ENCODE measurements at places on chromosomes 7 and 10.

DNA sequence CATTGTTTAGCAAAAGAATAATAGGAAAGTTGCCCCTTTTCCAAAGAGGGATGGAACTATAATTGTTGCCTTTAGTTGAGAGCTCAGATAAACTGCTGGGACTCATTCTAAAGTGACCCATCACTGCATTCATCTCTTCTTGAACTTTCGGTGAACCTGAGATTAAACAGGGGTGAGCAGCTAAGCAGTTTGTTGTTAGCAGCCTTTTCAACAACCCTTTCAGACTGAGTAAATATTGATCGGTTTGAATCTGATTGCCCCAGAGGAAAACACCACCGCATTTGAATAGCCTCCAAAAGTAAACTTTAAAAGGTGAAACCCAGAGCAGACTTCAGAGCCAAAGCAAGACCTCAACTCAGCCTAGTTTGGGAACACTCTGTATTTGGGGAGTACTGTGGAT, 4.7 kb downstream of the HOXA1 start:
- DNase-seq: no peak

DNA sequence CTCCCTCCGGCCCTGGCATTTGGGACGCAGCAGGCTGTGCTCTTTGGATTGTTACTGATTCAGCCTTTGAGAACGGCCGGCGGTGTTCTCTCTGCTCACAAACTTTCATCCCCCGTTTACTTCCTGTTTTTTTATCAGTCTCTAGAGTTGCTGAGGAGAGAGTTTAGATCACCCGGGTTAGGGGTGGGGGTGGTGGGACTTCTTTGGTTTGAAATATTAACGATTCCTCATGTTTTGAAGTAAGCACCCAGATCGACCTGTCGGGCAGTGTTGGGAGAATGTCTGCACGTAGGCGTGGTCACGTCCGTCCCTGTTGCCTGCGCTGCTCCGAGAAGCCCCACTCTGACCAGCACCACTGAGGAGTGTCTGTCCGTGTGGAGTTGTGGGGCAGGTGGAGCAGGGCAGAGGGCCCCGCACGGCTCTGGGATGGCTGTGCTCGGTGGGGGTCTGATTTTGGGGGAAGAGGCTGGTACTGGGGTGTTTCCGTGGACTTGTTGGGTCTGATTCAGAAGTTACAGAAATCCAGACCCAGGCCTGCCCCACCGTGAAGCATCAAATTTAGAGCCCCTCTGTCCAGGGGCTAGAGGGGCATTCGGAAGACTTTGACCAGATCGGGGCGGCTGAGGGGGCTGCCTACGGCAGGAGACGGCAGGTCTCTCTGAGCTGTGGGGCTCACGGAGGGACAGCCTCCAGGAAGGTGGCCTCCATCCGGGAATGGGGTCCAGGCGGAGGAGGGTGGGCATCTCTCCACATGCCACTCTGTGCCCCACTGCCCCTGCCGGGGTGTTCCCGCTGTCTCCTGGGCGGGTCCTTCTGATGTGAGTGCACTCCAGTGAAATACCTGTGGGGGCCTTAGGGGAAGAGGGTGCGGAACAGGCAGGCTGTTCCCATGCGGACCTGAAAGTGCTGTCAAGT, 7.4 kb downstream of the INPP5A start:
- no peak for DNase-seq

GRCh38 chr7:5591278-5591874, 167.7 kb upstream of the TNRC18 start:
- DNase-seq: no peak

- DNase-seq: no peak
Measured at GRCh38 chr7:105602325-105603305, 21.3 kb upstream of the EFCAB10 start.

GRCh38 chr7:151408839-151409666, 785 bp downstream of the WDR86 start:
- DNase-seq: peak; percentile 13

DNA sequence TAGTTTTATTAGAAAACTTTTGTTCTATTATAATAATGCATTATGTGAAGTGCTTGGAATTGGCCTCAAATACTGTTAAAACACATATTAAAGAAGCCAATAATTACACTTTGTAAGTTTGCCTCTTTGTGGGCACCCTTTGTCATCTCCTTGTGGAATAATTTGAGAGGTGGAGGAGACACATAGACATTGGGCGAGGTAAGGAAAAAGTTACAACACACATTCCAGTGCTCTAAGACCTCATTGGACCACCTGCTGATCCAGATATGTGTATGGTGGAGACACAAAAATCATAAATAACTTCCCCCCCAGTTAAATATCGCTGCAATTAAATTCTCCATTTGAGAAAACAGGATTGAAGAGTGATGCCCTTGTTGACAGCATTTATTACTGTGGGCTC, 511.8 kb downstream of the GFRA1 start:
- no peak for DNase-seq

DNA sequence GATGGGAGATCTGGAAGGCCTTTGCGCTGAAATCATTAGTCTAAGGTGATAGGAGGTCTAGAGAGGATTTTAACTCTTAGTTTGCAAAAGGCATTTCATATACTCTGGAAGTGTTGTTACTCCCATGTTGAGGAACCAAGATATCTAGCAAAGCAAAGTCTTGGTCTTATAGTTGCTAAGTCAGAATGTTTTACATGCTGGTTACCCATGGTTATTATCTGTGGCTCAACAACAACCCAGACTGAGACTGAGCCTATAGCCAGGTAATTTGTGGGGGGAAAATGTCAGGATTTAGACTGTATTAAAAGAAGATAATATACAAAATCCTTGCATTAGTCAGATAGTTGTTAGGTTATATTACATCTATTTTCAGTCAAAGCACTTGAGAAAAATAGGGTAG, 50.9 kb downstream of the LSMEM1 start:
- no peak for DNase-seq

GRCh38 chr7:96102096-96102811, 219.6 kb downstream of the SLC25A13 start:
- DNase-seq: no peak

DNA sequence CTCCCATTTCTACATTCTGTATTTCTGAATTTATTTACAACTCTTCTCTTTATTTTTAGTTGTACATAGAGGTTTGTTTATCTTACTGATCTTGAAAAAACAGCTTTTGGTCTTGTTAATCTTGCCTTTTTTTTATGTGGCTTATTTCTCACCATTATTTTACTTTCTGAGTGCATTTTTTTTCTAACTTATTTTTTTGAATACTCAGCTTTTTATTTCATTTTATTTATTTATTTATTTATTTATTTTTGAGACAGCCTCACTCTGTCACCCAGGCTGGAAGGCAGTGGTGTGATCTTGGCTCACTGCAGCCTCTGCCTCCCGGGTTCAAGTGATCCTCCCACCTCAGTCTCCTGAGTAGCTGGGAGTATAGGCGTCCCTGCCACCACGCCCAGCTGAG, 23.9 kb downstream of the CUX1 start:
- no peak for DNase-seq

GRCh38 chr10:24463611-24464426, 254.9 kb downstream of the KIAA1217 start:
- no peak for DNase-seq

DNA sequence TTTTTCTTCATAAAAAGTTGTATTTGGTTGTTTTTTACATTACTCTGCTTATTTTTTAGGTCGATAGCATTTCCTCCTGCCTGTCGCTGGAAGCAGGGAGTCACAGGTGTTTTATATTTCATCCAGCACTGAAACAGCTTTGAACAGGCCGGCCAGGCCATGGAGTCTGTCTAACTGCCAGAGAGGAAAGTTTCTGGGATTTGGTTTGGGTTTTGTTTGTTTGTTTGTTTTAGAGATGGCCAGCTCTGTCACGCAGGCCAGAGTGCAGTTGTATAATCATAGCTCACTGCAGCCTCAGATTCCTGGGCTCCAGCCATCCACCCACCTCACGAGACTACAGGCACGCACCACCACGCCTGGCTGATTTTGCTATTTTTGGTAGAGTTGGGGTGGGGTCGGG, 23.4 kb downstream of the PROSER2 start:
- DNase-seq: no peak
